ENCODE measurements at places on chromosomes 6 and 20. TPM values are rescaled to one million over a fixed set of nuclear protein-coding genes. Genes with fewer than 3 reads are reported as not detected.
A peak's percentile ranks its signal among the peaks of the same experiment; 100 is the strongest.

OPRM1 gene
- not detected for total RNA-seq

GTSF1L gene
- total RNA-seq = not detected

SLC22A7 gene
- total RNA-seq = not detected

BFSP1 gene
- total RNA-seq = 1.5 TPM

SLC26A8 gene
- not detected for total RNA-seq

GRIK2 gene
- 0.38 TPM for total RNA-seq

CDS2 gene
- total RNA-seq = 19.1 TPM

EBF4 gene
- 6.0 TPM for total RNA-seq

CST5 gene
- not detected for total RNA-seq

HLA-DQB2 gene
- total RNA-seq = 91.2 TPM

XPO5 gene
- total RNA-seq = 24.6 TPM

FUCA2 gene
- total RNA-seq = 15.5 TPM

DNA sequence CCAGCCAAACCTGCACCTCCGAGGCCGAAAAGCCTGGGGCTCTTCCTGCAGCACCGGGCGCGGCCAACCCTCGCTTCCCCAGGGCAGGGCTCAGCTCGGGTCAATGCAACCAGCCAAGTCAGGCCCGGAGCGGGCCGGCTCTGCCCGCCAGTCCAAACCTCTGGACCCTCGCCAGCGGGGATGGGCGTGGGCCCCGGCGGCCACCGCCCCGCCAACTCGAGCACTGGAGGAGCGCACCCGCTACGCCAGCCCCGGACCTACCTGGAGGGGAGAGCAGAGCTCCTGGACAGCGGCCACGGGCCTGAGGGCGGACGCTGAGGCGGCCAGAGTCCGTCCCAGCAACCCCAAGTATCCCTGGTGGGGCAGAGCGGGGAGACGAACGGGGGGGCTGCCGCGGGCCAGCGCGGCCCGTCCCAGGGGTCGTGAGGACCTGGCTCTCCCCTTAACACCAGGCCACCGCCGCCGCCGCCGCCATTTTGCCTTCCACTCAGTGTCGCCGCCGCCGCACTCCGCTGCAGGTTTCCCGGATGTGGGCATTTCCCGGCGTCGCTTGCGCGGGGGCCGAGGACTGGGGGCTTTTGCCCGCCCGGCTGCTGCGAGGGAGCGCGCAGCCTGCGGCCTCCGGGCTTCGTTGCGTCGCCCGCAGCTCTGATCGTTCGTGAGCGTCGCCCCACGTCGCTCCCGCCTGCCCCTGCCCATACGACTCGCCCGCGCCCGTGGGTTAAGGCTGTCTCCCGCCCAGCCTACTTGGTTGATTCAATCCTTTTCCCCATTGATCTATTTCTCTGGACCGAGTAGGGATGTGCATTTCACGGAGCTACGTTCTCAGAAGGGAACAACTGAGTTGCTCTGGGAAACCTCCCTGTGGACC lies at the start of gene LATS1:
Gene LATS1, minus strand, starts transcription at position 514 of the 871 bp plus-strand sequence. CDS start 15,975 bp downstream, outside the sequence.
- DNase-seq = peak; percentile 94

GRCh38 chr20:37336369-37337207 lies 9.4 kb upstream of the SRC start:
- DNase-seq = no peak

DNA sequence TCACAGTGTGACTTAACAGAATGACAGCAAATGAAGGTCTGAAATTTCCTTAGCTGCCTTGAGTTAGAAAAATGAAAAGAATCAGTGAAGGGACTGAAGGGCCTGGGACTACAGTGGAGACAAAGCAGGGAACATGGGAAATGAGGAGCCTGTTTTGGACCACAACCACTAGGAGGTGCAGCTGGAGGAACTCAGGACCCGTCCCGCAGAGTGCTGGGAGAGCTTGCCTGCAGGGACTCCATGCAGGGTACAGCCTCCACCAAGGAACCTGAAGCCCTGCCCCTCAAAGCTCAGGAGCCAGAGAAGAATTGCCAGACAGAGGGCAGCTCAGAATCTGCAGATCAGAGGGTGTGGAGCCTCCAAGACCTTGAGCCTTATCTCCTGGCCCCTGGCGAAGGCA lies 50.7 kb downstream of the LRFN2 start:
- no peak for DNase-seq

DNA sequence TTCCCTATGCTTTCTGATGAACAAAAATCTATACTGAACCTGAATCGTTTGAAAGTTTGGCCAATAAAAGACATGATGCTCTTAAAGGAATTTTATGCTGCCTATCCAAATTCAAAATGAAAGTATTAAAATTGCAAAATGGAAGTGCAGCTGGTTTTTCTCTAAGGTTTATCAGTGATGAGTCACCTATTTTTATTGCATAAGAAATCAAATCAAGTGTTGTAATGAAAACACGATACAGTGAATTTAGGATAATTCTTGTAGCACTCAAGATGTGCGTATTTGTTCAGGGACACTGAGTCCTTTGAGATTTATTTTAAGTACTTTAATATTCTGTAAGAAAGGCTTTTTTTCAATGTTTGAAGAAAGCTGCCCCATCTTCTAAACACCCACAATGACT lies 409.5 kb downstream of the ADGRB3 start:
- no peak for DNase-seq

GRCh38 chr6:50837589-50838445 lies 19.1 kb downstream of the TFAP2B start:
- DNase-seq = no peak

DNA sequence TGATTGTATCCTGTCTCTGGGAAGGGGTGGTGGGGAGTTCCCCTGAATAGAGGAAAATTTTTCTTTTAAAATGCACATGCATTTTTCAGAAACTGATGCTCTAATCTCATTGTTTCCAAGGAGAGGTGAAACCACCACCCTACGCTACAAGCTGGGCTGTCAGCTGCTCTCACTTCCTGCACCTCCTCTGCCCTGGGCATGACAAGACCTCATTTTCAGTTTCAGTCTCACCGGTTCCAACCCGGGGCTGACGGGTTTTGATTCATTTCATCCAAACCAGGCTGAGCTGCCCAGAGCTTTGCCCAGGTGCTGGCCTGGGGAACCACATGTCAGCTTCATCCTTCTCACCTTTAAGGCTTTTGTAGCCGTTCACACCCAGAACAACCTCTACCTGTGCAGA lies 99.7 kb downstream of the EYA2 start:
- no peak for DNase-seq

GRCh38 chr6:170017603-170018320 lies 266.3 kb downstream of the ERMARD start:
- DNase-seq = no peak

DNA sequence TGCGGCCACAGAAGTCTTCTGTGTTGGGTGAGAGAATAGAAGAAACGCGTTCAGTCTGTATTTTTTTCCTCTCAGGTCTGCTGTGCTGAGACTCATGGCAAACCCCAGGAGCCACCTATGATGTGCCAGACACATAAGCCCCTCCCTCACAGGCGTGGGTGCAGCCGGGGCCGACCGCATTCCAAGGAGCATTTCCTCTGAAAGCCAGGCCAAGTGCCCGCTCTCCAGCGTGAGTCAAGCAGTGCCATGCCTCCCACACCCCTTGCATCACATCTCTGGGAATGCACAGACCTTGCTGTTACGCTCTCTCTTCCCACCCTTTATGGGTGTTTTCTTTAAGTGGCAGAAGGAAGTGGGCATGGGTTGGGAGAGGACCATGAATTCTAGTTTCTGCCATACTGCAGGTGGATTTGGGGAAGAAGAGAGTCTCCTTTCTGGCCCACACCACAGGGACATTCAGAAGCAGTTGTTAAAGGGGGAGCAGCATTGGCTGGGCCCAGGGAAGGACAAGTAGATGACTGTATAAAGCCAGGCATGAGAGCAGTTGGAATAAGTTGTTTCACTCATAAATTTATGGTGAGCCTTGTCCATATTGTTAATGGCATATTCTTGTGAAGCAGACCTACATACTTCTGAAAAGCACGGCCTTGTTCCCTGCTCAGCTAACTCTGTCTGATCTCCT lies 37.1 kb upstream of the TFAP2A start:
- DNase-seq = no peak

- no peak for DNase-seq
These were observed 214.3 kb upstream of the PLCB4 start for GRCh38 chr20:8854571-8854970.

DNA sequence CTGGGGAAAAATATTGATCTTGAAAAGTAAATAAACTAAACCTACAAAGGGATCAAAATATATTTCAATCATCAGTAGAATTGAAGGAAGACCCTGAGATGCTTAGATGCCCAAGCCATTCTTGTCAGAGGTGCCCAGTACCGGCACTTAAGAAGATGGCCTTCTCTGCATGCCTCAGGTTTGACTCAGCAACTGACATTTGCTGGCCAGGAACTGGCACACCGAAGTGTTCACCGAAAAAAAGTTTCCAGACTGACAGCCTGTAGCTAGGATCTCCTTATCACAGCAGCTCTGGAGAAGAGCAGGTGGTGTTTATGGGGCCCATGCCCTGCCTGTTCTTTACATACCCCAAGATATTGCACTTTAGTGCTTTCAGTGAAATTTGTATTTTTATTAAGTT lies 203.2 kb downstream of the MOXD1 start:
- DNase-seq = no peak

GRCh38 chr6:79993911-79994309 lies 10.5 kb upstream of the TTK start:
- no peak for DNase-seq

DNA sequence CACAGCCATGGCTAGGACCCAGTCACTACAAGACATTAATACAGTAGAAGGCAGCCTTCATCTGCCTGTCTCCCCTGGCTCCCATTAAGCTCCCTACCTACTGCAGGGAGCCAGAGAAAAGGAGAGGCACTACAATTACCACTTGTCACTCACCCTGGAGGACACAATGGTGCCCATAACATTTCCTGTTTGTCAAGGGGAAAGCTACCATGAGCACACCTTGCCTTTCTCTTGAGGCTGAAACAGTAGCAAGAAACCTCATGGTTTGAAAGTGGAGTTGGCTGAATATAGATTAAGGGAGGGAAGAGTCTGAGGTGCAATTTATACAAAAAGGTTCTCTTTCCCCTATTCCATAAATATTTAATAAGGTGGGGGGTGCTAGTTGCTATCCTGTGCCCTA lies 27.9 kb downstream of the STK38 start:
- DNase-seq = no peak

DNA sequence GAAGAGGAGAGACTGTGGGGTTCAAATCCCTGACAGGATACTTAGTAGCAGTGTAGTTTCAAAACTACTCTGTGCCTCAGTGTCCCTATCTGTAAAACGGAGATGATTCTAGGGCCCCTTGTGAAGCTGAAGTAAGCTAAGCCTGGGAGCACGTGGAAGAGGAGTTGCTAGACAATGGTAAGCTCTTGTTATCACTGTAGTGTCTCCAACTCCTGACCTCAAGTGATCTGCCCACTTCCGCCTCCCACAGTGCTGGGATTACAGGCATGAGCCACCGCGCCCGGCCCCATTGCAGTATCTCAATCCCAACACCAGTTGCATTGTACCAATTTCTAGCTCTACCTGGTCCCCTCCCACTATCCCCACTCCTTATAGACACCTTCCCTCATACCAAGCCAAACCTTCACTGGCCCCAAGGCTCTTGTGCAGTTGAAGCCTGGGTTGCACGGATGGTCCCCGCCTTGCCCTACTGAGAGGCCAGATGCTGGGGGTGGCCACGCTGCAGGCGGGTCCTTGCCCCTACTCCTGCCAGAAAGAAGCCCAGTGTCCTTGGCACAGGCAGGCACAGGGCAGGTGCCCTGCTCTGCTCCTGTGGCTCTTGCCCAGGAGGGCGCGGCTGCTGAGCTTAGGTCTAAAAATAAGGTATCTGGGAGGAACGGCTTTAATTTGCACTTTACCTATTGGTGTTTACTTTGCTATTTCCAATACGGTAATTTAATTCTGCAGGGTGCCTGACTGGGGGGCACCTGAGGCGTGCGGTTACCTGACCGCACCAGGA lies 118.1 kb downstream of the VEGFA start:
- DNase-seq = no peak

- DNase-seq = no peak
These were observed 709.6 kb upstream of the FLRT3 start for GRCh38 chr20:15047042-15047441.

- DNase-seq = no peak
These were observed 77.7 kb downstream of the ANKRD60 start for GRCh38 chr20:58150772-58151171.

DNA sequence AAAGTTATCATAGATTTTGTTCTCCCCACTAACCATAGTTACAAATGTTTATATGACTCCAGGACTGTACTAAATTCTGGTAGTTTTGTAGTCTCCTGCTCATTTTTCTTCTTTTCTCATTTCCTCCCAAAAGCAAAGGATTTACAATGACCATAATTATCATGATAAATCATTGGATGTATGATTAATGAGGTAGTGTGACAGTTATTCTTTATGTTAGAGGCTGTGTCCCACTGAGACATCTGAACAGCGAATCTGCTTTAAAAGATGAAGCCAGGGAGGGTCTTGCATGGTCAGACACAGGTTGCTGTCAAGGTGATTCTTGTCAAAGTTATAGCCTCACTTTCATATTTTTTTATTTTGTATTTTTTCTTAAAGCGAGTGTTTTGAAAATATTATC lies 285.2 kb upstream of the STXBP5 start:
- no peak for DNase-seq

GRCh38 chr6:163409712-163410111 lies 4.8 kb upstream of the QKI start:
- no peak for DNase-seq

DNA sequence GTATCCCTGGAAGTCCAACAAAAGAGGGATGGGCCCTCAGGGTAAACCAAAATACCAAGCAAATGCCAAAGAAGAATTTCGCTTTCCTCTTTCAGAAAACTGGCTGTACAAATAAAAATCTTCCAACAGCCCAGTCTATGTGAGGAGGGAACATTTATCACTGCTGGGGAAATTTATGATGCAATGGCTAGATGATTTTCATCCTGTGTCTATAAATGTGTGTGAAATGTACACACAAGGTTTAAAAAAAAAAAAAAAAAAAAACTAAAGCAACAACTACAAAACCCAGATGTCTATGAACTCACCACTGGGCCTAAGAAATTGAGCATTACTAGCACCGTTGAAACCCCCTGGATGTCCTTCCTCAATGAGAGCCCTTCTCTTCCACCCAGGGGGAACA lies 68.7 kb upstream of the SLC4A11 start:
- DNase-seq = no peak

Measured in suprapubic skin (tissue), 4 donors.